Activated effector memory CD4-positive, alpha-beta T cell treated with Interleukin-2 at 50 U/mL for 16 hours (primary cell): ENCODE measurements at places on chromosomes 11 and 22.

DNA sequence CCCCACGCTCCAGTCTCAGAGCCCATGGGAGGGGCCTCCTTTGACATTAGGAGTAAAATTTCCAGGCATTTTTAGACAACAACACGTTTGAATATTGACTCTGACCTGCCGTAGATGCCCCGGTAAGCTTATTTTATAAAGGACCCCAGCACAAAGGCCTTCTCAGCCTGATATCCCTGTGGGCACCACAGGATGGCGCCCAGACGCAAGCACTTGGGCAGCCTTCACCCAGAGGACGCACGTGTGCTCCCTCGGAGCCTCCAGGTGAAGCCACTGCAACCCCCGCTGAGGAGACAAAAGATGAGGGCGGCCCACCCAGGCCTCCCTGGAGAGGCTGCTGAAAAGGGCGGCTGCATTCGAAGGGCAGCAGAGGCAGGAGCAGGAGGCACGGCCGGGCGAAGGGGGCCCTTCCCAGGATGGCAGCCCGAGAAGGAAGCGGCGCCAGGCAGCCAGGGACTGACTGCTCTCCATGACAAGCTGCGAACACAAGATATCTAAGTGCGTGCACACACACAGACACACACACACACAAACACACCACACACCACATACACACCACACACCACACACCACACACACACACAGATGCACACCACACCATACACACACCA is 15.2 kb upstream of the TH start:
- DNase-seq: peak; percentile 9

GRCh38 chr11:85889676-85890579 is 34.7 kb downstream of the CCDC83 start:
- DNase-seq: no peak

DNA sequence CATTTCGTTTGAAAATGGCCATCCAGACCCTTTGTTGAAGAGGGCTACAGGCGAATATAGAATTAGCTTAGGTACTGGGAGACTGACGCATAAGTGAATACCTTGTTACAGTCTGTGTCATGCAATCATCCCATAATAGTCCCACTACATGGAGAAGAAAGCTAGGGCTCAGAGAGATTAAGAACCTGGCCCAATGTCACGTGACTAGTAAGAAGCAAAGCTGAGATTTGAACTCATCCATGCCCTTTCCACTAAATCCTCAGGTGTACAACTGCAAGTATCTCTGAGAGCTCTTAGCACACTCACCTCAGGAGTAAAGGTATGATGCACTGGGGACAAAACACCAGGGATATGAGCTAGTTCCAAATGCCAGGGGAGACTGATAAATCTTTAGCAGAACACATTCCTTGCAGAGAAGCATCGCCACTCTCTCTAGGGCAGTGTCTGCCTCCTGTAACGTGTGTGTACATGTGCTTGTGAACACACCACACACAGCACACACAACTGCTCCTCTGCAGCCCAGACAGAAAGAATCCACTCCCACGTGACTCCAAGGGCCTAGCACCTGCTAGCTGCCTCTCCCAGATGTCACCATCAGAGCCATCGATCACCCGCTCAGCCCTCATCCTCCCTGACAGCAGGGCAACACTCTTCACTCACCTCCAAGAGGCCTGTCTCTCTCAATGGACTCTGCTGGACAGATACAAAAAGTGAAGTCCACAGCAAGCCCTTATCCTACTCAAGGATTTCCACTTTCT is 402.8 kb downstream of the NXPE2 start:
- no peak for DNase-seq

- DNase-seq: peak; percentile 17
Observed at GRCh38 chr22:43273902-43274484, 69.2 kb downstream of the SCUBE1 start.

DNA sequence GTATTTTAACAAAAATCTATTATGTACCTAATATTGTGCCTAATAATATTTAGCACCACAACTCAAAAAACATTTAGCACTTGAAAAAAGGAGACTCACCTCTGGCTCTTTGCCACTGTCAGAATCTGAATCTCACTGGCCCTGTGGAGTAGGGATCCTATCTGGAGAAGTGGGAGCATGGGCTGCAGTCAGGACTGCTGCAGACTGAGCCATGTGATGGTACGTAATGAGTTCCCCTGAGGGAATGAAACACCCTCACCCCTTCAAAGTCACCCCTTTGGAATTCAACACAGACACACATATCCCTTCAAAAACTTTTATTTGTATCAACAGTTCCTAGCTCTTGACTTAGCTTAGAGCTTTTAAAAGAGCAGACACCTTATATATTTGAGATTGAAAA is 6.5 kb downstream of the PTPMT1 start:
- no peak for DNase-seq

DNA sequence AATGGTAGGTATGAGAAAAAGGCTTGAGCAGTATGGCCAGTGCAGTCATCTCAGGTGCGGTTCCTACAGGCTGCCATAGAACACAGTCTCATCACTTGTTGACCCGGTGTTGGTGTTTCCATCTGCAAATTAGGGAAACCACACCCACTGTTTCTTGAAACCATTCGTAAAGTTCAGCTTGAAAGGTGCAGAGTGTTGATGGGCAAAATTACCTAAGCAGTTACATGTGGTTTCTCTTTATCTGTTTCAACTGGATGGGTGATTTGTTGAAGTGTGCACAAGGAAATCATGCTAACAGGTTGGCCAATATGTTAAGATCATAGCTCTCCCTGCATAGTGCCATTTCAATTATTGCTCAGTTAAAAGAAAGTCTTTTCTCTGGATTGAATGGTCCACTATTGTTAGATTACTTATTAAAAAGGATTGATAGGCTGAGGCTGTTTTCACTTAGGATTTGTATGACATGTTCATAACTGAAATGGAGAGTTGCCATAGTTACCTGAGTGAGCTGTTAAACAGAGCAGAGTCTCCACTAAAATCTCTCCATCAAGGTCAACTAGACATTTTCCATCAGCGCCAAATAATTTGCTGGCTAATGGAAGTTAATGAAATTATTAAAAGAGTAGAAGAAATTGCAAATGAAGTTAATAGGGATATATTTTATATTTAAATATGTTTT is 203.1 kb upstream of the MTMR2 start:
- no peak for DNase-seq

- no peak for DNase-seq
Observed at GRCh38 chr22:32836280-32837123, 35.0 kb downstream of the TIMP3 start.

- no peak for DNase-seq
Observed at GRCh38 chr11:34603129-34604001, 17.5 kb upstream of the EHF start.

DNA sequence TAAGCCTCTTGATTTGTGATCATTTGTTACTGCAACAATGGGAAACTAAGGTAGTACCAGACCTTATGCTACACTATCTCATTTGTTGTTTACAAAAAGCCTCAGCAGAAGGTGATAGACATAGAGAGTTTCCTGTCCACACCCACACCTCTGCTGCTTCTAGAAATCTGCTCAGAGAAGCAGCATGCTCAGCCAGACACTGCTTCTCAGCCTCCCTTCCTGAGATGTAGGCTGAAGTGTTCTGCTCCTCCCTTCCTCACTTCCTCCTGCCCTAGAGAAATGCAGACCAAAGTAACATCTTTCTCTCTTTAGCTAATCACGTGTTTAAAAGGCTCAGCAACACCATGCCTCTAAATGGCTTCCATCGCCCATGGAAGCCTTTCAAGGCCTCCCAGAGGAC is 88.4 kb downstream of the SLC1A2 start:
- DNase-seq: peak; percentile 54

DNA sequence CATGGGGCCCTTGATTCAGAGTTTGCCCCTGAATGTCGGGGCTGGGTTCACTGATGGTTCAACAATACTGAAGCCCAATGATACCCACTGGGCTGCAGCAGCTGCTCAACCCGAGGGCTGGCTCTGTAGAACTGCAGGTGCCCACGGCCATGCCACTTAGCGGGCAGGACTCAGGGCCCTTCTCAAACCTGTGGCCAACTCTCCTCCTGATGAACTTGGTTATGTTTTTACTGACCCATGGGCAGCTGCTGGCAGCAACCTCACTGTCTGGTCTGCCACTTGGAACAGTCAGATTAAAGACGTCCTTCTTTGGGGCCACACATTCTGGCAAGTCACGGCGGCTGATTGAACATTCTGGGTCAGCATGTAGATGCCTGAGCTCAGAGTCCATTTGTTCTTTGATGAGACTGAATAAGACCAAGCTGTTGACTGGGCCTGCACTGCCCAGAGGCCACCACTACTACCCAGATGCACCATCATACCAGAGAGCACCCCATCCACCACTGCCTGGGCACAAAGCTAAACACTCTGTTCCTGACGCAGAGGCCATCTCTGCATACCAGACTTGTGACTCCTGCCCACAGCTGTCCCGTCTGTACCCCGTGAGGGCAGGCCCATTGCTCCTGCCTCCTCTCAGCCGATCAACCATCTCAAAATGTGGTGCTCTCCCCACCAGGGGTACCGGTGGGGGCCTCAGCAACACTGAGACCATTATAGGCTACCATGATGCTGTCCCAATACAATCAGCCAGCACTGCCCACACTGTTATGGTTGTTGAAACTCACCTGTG is 67.8 kb downstream of the SHANK2 start:
- no peak for DNase-seq

- DNase-seq: no peak
Observed at GRCh38 chr22:19713650-19714311, 522 bp upstream of the SEPTIN5 start.

GRCh38 chr11:19729141-19729540 is 16.5 kb downstream of the NAV2 start:
- DNase-seq: no peak
